ENCODE measurements at places on chromosomes 4 and X. TPM values are rescaled to one million over a fixed set of nuclear protein-coding genes. Genes with fewer than 3 reads are reported as not detected.
A peak's percentile ranks its signal among the peaks of the same experiment; 100 is the strongest.

The ELOVL6 gene
- total RNA-seq, result 9.7 TPM

The KDM6A gene
- total RNA-seq, result 55.1 TPM

The ATP8A1 gene
- 28.5 TPM for total RNA-seq

The KIAA1210 gene
- total RNA-seq, result 6.7 TPM

The SMR3B gene
- total RNA-seq, result not detected

The PCDH7 gene
- 68.7 TPM for total RNA-seq

The ACE2 gene
- total RNA-seq, result 1.5 TPM

The UXT gene
- total RNA-seq, result 354 TPM

The SMIM10 gene
- total RNA-seq, result 12.7 TPM

- peak; percentile 30 for DNase-seq
Measured at GRCh38 chr4:110483516-110483915, 7.6 kb downstream of the ENPEP start.

GRCh38 chr4:78863991-78864390, 75.2 kb downstream of the PAQR3 start:
- no peak for DNase-seq

- peak; percentile 73 for DNase-seq
Measured at GRCh38 chrX:48021026-48021900, 14.5 kb downstream of the SPACA5 start.

GRCh38 chr4:3213106-3213425, 35.9 kb upstream of the MSANTD1 start:
- no peak for DNase-seq

DNA sequence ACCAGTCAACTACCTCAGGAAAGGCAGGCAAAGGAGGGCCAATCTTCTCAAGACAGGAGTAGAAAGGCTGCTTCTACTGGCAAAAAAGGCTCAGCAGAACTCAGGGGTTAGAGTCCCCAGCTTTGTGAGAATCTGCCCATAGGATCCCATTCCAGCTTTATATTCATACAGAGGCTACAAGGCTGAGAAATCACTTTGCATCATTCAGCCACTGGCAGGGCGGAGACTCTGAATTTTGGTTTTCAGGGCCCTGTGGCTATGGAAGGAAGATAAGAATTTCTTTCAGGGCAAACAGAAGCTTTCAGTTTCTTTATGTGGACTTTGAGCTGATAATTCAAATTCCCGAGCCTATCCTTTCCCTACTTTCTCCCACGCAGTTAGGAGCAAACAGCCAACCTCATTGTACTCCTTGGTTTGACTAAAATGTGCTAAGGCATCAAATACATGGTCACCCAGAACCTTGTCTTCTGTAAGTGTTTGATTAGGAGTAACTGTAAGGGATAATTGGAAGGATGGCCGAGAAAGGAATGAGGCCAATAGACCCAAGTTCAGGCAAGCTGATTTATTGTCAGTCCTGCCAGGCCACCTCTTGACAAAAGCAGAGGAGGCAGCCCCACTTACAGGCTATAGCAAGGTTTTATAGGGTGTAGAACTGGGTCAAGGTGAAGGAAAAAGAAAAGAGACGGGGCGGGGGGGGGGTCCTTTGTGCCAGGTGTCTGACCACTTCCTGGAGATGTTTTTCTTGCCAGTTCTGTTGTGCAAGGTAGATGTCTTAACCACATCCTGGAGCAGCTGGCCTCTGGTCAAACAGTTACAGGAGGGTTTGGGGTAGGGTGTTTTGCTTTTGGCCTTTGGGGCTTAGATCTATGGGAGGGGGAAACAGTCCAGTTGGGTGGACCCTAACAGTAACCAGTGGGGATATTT, 165.3 kb upstream of the PPP1R2C start:
- no peak for DNase-seq

DNA sequence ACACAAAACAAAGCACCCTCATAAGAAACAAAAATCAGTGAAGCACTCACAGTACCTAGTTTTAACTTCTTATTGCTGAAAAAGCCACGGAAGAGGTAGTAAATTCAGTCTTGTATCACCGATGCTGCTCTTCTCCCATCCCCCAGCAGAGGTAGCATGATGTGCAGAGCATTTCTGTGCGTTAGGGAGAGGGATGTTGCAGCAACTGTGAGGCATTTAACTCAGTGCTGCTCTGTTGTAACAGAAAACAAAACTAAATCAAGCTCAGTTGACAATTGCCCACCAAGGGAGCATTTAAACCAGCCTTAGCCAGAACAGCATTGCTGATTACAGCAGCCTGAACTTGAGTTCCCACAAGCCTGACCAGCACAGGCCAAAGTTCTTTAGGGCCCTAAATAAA, 1279.7 kb upstream of the ADGRL3 start:
- no peak for DNase-seq

DNA sequence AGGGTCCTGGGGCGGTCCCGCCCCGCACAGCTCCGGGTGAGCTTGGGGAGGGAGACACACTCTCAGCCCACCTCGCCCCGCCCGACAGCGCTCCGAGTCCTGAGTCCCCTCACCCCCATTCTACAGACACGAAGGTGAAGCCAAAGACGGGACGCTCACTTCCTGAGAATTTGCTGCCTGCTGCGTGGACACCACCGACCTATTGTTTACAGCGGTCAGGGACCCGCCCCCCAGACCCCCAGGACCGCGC, 796 bp upstream of the ZNF141 start:
- DNase-seq, result no peak

DNA sequence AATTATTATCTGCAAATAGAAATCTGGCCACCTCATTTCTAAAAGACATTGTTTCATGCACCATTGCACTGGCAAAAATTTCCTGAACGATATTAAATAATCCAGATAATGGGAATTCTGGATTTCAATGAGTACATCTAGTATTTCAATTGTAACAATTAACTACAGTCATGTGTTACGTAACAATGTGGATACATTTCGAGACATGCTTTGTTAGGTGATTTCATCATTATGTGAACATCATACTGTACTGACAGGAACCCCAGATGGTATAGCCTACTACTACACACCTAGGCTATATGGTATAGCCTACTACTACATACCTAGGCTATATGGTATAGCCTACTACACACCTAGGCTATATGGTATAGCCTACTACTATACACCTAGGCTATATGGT, 14.8 kb downstream of the LAMTOR3 start:
- DNase-seq, result no peak

DNA sequence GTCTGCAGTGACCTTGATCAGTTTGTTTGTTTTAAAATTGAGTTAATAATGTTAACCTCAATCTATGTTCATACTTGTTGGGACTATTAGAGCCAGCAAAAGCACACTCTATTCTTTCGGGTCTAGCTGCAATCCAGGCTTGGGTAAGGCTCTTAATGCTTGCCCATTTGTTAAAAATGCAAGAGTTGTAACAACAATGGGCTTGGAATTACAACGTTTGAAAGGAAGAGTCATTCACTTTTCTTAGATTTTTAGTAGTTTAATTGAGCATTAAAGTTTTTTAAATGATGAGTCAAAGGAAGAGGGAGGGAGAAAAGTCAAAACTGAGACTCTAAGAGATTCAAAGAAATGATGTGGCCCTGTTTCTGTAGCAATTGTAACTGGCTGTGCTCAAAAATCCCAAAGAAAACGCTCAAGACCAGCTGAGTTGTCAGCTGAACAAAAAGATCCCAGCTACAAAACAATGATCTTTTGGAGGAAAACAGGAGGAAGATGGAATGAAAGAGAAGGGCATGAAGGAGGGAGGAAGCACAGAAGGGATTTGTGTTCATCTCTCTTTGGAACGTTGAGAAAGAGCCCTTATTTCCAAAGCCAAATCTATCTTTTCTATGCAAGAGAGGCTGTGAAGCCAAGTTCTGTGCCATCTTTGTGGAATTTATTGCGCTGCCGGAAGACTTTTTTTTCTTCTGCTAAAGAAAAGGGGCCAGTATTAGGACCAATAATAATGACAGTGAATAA, 5.5 kb downstream of the SCD5 start:
- DNase-seq, result no peak

DNA sequence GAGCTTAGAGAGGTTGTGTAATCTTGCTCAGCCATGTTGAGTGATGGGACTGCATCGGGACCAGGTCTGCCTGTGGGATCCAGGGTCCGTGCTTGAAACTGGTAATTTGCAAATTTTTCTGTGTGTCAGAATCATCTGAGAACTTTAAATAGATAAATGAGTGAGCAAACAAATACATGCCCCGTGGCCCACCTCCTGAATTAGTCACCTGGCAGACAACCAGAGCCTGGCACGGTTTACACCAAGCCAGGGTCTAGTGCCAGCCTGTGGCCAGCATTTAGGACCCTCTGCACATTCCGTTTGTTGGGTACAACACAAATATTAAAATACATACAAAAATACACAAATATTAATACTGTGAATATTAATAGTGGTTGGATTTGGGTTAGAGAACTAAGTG, 90.6 kb upstream of the STOX2 start:
- no peak for DNase-seq

GRCh38 chrX:20431486-20431885, 164.8 kb upstream of the RPS6KA3 start:
- DNase-seq, result no peak

DNA sequence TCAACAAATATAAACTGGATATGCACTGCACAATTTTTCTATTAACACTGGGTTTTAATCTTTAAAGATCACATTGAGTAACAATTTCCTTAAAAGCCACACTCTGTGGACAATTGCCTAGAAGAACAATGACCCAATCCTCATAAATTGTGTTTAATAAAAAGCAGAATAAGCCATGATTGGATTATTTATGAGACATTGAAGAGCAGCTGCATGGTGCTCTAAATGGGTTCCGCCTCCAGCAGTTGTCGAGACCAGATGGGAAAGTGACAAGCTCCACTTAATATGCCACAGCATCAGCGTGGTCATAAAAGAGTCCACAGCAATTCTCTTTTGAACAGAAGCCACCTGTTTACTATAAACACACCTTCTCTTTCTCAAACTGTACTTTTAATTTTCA, 635.2 kb upstream of the FRG1 start:
- DNase-seq, result no peak

DNA sequence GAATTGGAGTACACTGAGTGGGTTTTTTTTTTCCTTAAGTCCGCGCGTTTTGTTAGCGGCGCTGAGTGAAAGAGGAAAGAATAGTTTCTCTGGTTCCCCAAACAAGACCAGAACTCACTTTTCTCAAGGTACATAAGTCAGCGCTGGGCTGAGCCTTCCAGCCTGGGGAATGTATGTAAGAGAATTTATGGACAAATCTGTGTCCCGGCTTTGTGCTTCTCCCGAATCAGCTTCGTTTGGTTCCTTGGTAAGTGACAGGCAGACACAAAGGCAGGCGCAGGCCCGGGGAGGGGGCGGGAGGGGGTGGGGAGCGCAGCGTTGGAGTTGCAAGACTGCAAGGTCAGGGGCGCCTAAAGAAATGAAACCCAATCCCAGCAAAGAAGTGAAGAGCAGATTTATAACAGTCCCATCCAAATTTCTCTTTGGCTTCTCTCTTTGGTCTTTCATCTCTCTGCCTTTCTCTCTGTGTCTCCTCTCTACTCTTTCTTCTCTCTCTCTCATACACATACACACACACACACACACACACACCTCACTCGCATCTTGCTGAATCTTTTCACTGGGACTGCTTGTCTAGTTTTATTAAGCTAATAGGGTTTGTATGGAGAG, 981 bp downstream of the TET2 start:
- DNase-seq, result peak; percentile 19

DNA sequence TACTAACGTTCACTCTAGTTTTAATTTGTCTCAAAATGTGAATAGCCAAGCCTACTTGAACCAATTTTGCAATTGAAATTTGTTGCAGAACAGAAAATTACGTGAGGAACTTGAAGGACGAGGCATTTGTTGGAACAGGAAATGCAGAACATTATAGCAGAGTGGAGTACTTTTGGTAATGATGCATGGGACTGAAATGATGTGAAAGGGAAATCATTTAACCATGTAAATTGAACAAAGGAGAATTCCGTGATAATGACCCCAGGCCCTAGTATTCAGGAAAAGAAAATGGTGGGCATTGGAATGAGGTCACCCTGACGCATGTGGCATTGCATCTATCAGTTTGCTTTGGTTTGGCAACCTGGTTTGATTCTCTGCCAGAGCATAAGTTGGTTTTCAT, 44.9 kb upstream of the BEND4 start:
- no peak for DNase-seq

- DNase-seq, result no peak
Measured at GRCh38 chr4:89373394-89373793, 65.8 kb upstream of the GPRIN3 start.

DNA sequence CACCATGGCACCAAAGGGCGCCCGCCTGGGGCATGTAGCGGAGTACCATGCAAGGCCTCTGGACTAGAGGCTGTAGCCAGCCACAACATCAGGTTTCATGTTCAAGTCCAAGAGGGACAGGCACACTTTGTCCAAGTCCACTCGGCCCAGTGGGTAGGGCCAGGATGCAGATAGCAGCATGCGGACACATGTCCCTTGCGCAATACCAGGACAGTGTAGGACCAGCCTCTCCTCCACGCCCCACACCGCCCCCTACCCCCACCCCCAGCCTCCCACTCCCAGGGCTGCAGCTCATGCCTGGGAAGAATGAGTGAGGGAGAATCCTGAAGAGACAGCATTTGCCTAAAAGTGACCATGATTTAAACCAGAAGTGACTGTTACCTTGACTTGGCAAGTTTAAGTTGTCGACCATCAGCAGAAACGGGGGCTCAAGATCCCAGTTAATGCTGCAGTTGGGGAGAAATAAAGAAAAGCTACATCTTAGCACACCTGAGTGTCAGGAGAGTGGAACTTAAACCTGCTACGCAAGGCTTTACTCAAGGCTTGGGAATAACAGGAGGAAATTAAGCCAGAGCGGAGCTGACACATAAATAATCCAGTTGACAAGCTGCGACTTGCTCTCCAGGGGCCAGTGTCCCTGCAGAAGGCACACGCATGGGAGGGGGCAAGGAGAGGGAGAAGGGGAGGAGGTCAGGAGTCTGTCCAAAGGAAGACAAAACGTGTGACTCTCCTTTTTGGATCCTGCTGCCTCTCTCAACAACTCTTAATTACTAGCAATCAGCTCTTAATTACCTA, 221.7 kb downstream of the BCOR start:
- no peak for DNase-seq

DNA sequence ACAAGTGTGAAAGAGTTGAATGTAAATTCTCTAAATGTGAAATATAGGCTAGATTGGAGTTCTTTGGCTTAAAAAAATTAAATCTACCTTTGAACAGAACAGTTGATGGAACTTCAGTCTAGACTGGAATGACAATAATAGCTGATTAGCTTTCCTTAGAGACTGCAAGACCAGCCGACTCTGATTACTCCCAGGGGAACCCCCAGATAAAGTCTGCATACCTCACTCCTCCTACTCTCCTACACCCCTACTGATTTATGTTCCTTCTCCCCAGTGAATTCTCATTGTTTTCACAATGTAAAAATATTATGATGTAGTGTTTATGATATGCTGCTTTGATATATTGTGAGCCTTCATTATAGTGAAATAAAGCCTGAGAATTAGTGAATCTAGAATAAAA, 241.3 kb downstream of the CFAP299 start:
- DNase-seq, result no peak

DNA sequence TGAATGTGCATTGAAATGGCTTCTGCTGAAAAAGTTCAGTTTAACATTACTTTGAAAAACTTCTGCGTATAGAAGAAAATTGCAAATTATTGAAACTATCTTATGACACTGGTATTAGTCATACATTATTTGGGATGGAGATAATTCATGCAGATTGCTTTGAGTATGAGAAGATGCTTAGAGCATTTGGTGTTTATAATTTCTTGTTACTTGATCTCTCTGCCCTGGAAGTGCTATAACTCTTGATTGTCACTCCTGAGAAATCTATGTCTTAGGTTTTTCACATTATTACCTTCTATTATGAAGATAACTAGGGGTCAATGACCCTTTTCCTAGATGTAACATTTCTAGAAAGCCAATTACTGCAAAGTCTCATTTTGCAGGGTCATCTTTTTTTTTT, 36.4 kb downstream of the TMEM131L start:
- DNase-seq, result no peak

- no peak for DNase-seq
Measured at GRCh38 chrX:72025236-72025770, 106.4 kb downstream of the RTL5 start.

All from uterus (tissue), 4 donors.